ENCODE measurements at places on chromosomes 2 and 18. TPM values are rescaled to one million over a fixed set of nuclear protein-coding genes. Genes with fewer than 3 reads are reported as not detected.

The CD8B2 gene
- not detected for total RNA-seq

The TYW5 gene
- total RNA-seq, result 11.1 TPM

The RPIA gene
- 14.1 TPM for total RNA-seq

The FAM117B gene
- 2.4 TPM for total RNA-seq

The TYMS gene
- total RNA-seq, result 57.0 TPM

The PPP1R1C gene
- total RNA-seq, result not detected

The B3GNT2 gene
- 12.3 TPM for total RNA-seq

The FZD7 gene
- 1.1 TPM for total RNA-seq

The CHRNA1 gene
- not detected for total RNA-seq

The ATP9B gene
- 25.5 TPM for total RNA-seq

The SLC5A7 gene
- not detected for total RNA-seq

The CIDEA gene
- not detected for total RNA-seq

The TMEM150A gene
- 14.5 TPM for total RNA-seq

- no peak for DNase-seq
These were observed 168.8 kb downstream of the SMAD7 start for GRCh38 chr18:48781988-48782363.

- peak; percentile 48 for DNase-seq
These were observed 36.6 kb downstream of the RPL31 start for GRCh38 chr2:101038455-101039255.

- no peak for DNase-seq
These were observed 858 bp upstream of the RTP5 start for GRCh38 chr2:241868661-241869081.

GRCh38 chr2:162579169-162579568, 235.2 kb downstream of the GCA start:
- no peak for DNase-seq

DNA sequence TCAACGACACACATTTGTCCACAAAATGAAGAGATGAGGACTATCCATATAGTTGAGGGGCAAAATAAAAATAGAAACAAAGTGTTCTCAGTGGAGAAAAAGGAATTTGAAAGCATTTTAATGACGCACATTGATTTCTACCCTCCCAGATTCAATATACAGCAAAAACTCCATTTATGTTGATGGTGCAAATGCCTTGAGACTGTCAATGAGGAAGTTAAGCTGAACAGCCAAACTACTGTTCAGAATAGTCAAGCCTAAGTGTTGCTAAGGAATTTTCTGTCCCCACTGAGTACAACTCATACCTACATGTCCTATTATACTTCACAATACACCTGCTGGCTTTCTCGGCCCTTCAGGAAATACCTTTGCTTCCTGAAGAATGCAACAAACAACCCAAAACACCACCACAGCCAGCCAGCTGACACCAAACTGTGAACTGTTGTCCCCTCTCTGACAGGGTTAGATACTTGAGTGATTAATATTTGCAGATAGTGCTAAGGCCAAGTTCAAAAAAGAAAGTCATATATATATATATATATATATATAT, 27.8 kb upstream of the DARS1 start:
- DNase-seq, result no peak

DNA sequence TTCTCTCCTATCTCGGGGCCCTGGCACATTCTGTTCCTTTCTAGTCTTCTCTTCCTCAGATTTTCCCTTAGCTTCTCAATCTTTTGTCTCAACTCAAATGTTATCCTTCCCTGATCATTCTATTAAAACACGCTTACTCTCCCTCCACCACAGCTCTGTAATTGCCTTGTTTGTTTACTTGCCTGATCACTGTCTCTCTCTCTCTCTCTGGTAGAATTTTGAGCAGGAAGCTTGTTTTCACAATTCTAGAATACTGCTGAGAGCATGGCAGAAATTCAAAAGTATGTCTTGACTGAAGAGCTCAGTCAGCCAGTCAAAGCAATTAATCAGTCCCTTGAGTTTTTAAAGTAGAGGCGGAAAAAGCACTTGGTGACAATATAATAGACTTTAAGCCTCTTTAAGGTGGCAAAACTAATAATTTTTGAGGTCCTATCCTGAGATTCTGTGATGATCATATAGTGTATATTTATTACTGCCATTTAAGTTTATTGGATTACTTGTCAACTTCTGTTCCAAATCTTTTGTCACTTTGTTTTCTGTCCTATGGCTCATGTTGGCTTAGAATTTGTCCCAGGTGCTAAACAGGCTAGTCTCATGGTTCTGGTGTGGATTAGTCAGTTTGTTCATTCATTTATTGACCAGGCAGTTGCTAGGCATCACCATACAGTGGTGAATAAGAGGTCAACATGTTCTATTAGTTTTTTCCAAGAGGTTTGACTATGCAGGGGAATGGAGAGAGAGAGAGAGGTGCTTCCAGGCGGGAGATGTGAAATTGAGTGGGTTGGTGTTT, 2.3 kb downstream of the PSMD1 start:
- no peak for DNase-seq

- no peak for DNase-seq
These were observed 49.7 kb downstream of the TPO start for GRCh38 chr2:1462994-1463393.

- no peak for DNase-seq
These were observed 67.8 kb downstream of the DIPK1C start for GRCh38 chr18:74389171-74389927.

- no peak for DNase-seq
These were observed 142.4 kb upstream of the ZNF236 start for GRCh38 chr18:76679945-76680344.

GRCh38 chr2:161147856-161148255, 12.4 kb upstream of the TANK start:
- DNase-seq, result no peak

DNA sequence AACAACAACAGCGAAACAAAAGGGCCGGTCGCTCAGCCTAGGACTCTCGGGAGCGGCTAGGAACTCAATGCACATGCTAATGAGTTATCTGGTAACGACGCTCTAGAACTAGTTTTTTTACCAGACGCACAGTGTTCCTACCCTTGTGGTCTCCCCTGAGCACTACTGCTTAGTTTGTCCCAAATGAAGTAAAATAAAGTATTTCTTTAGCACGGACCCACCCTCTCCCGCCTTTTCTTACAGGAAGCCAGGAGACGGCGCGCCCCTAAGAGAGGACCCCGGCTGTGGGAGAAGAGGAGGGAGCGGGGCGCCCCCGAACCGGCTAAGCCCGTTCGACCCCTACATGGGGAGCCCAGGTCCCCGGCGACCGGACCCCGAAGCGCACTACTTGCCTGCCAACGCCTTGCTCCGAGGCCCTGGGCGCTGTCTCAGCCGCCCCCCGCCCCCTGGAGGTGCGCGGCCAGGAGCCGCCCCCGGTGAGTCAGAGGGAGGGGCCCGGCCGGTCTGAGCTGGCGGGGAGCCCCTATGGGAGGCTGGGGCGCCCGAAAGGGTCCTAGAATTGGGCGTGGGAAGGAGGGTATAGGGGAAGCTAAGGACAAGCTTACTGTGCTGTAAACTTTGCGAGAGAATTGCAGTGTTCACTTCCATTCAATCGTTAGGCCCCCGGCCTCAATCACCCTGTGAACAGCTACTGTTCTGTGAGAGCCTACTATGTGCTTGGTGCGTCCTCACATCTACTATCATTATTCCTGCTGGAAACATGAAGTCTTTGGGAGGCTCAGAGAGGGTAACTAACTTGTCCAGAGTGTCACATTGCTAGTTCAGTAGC, 3.6 kb upstream of the CAPG start:
- peak; percentile 65 for DNase-seq

- no peak for DNase-seq
These were observed 267.4 kb upstream of the NT5C1B start for GRCh38 chr2:18856765-18857164.

- peak; percentile 88 for DNase-seq
These were observed 158.6 kb upstream of the RBMS1 start for GRCh38 chr2:160652236-160652635.

All from MCF 10A (cell line).